ENCODE measurements at places on chromosomes 12 and 14. TPM values are rescaled to one million over a fixed set of nuclear protein-coding genes. Genes with fewer than 3 reads are reported as not detected.
A peak's percentile ranks its signal among the peaks of the same experiment; 100 is the strongest.

GRCh38 chr12:114500775-114501473 lies 95.0 kb upstream of the TBX5 start:
- H3K36me3 ChIP-seq, result no peaks in the 10 kb centered on the region
- no peak overlapping the region for H3K27ac ChIP-seq
- H3K27me3 ChIP-seq, result peaks cover 31% of the 10 kb centered on the region
- no peaks in the 10 kb centered on the region for H3K4me1 ChIP-seq
- no peak overlapping the region for H3K4me3 ChIP-seq
- DNase-seq, result no peak

DNA sequence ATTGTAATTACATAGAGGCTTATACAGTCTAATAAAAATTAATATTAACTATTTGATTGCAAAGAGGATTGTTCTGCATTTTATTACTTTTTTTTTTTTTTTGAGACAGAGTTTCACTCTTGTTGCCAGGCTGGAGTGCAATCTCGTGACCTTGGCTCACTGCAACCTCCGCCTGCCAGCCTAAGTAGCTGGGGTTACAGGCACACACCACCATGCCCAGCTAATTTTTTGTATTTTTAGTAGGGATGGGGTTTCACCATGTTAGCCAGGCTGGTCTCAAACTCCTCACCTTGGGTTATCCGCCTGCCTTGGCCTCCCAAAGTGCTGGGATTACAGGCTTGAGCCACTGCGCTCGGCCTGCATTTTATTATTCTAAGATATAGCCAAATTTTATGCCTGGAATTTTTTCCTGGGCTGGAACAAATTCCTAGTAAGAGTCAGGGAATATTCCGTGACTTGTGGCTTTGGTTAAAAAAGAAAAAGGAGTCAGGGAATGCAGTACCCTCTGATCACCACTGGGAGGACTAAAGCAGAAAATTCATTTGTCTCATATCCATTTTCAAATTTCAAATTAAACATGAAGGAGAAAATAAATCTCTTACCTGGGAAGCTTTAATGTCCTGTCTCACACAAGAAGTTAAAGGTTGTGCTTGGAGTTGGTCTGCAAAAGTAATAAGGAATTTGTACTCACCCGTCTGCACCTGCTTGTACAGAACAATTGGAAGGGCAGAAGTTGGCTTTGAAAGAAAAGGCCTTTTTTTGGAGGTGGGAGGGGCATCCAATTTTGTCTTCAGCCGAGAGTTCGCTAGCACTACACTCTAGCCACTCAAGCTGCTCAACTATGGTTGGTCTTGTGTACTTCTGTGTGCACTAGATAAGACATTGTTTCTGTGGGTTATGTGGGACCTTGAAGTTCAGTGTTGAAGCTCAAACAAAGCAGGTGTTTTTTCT lies 8.7 kb downstream of the MARK3 start:
- DNase-seq, result no peak
- H3K27me3 ChIP-seq, result no peaks in the 10 kb centered on the region
- H3K4me3 ChIP-seq, result no peak overlapping the region
- H3K4me1 ChIP-seq, result peaks cover 63% of the 10 kb centered on the region
- H3K27ac ChIP-seq, result no peak overlapping the region

DNA sequence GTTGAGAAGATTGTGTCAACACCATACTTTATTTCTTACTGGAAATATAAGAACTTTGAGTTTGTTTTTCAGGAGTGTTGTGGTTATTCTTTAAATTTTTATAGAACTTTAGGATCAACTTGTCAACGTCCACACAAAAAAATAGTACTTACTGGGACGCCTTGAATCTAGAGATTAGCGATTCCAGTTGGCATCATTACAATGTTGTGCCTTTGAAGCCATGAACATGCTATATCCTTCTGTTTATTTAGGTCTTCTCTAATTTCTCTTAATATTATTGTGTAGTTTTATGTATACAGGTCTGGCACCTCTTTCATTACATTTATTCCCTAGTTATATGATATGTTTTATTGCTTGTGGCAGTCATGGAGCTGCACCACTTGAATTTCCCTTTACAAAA lies 320.8 kb upstream of the CCDC196 start:
- no peak overlapping the region for H3K27ac ChIP-seq
- DNase-seq, result no peak
- no peaks in the 10 kb centered on the region for H3K4me1 ChIP-seq
- no peak overlapping the region for H3K4me3 ChIP-seq
- no peaks in the 10 kb centered on the region for H3K36me3 ChIP-seq

GRCh38 chr12:74794522-74794921 lies 256.9 kb downstream of the ATXN7L3B start:
- no peaks in the 10 kb centered on the region for H3K4me1 ChIP-seq
- H3K4me3 ChIP-seq, result no peak overlapping the region
- H3K36me3 ChIP-seq, result no peaks in the 10 kb centered on the region

DNA sequence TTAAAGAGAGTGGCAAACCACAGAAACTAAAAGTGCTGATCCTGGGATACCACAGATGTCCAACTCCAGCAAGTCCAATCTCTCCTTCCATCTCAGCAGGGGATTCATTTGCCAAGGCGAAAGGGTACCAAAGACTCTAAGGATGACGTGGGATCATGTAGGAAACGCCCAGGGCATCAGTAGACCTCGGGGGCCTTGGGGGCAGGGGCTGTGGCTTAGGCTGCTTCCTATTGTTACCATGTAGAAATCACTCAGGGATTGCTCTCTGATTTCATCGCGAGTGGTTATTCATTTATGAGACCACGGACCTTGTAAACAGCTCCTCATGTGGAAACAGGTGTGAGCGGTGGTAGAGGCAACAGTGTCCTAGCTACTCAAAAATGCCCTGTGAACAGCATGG lies 149.3 kb upstream of the FKBP4 start:
- no peak overlapping the region for H3K4me3 ChIP-seq
- H3K36me3 ChIP-seq, result no peaks in the 10 kb centered on the region
- DNase-seq, result no peak
- H3K27me3 ChIP-seq, result peaks cover 44% of the 10 kb centered on the region
- no peak overlapping the region for H3K27ac ChIP-seq
- peaks cover 17% of the 10 kb centered on the region for H3K4me1 ChIP-seq

GRCh38 chr14:95300002-95300696 lies 19.6 kb downstream of the CLMN start:
- no peak overlapping the region for H3K4me3 ChIP-seq
- H3K27ac ChIP-seq, result no peak overlapping the region
- no peaks in the 10 kb centered on the region for H3K4me1 ChIP-seq
- DNase-seq, result no peak
- H3K27me3 ChIP-seq, result peaks cover 20% of the 10 kb centered on the region

DNA sequence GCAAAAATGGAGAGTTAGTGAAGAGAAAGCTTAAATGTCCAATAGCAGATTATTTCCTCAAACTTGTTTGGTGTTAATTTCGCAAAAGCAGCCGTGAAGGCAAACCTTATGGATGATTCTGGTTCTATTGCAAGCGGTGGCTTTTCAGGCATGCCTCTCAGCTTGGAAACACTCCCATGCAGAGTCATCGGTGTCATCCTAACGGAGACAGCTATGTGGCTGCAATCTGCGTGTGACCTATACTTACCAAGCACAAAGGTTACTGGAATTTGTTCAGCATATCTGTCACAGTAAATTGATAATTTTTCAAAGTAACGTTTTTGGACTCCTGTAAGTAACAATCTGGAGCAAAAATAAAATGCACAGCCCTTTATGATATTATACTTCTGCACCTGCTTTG lies 5.0 kb downstream of the BEST3 start:
- DNase-seq, result no peak
- no peak overlapping the region for H3K4me3 ChIP-seq
- no peak overlapping the region for H3K27ac ChIP-seq
- no peaks in the 10 kb centered on the region for H3K27me3 ChIP-seq

- H3K27me3 ChIP-seq, result no peaks in the 10 kb centered on the region
- H3K4me1 ChIP-seq, result peaks cover 15% of the 10 kb centered on the region
These were observed 9.7 kb downstream of the PACS2 start for GRCh38 chr14:105324080-105324778.

GRCh38 chr14:74437496-74438053 lies 11.6 kb upstream of the SYNDIG1L start:
- H3K27me3 ChIP-seq, result peaks cover 16% of the 10 kb centered on the region
- no peak for DNase-seq
- H3K4me3 ChIP-seq, result no peak overlapping the region
- no peaks in the 10 kb centered on the region for H3K4me1 ChIP-seq
- H3K36me3 ChIP-seq, result no peaks in the 10 kb centered on the region
- no peak overlapping the region for H3K27ac ChIP-seq

DNA sequence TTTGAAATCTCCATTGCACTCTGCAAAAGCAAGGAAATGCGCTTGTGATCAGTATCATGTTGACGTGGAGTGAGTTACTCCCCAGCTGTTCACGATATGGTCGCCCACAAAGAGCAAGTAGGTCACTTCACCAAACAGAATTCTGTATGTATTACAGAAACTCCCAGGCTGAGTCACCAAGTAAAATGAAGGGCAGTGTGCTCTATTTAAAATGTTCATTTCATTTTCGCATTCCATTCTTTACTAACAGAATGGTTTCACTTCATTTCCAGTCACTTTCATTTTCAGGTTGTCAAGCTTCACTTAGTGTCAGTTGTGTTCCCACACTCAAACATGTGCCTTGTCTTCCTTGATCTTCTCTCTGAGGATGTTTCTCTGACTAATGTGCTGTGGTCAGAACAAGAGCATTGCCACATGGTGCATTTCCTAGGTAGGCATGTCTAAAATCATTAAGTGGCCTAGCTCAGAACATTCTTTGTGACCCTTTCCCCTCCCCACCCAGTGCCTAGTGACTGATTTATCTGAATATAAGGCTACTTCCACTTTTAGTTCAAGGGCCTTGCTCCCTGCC lies 391.2 kb downstream of the RAD51B start:
- peak overlapping the region; percentile 64 for H3K27ac ChIP-seq
- peak overlapping the region; percentile 56 for H3K4me3 ChIP-seq
- DNase-seq, result peak; percentile 66
- H3K27me3 ChIP-seq, result no peaks in the 10 kb centered on the region

KRT5 gene
- not detected for total RNA-seq

DUSP16 gene
- total RNA-seq, result 82.1 TPM

DNA sequence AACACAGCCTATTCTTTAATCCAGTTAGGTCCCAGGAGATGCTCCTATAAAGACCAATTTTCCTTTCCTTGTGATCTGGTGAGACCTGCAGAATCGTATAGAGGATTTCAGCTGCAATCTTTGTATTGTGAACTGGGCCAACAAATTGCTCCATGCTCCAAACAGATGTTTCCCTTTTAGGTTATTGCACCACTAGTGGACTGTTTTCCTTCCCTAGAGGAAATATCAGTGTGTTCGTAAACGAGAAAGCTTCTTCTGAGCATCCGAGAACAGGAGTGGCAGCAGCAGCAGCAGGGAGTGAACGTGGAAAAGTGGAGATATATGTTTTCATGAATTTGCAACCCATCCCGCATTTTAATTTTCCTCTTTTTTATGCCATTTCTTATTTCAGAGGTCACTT lies 344.1 kb upstream of the PDE3A start:
- DNase-seq, result no peak
- H3K4me1 ChIP-seq, result no peaks in the 10 kb centered on the region
- H3K27me3 ChIP-seq, result no peaks in the 10 kb centered on the region
- H3K36me3 ChIP-seq, result no peaks in the 10 kb centered on the region

EID3 gene
- total RNA-seq, result 4.7 TPM

DNA sequence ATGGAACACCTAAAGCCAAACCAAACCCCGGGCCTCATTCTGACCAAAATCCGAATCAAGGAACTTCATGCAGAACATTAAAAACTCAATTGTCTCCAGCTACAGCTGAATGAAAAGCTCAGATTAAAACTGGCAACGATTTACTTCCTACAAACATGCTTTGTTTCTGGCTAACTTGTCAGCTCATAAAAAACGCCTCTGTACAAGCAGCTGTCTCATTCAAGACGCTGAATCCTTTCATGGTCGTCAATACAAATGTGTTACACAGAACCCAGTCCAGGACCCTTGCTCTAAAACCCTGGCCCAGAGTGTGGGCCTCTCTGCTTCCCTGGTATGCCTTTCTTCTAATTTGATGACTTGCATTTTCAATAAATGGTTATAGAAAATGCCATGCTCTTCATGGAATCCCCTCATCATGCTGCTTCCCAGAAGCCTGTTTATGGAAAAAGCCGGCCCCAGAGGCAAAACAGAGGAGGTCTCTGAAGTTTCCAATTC lies 183.1 kb downstream of the PHLDA1 start:
- H3K36me3 ChIP-seq, result no peaks in the 10 kb centered on the region
- no peak overlapping the region for H3K4me3 ChIP-seq
- H3K27ac ChIP-seq, result no peak overlapping the region
- no peaks in the 10 kb centered on the region for H3K4me1 ChIP-seq

PTPRQ gene
- total RNA-seq, result not detected

DNA sequence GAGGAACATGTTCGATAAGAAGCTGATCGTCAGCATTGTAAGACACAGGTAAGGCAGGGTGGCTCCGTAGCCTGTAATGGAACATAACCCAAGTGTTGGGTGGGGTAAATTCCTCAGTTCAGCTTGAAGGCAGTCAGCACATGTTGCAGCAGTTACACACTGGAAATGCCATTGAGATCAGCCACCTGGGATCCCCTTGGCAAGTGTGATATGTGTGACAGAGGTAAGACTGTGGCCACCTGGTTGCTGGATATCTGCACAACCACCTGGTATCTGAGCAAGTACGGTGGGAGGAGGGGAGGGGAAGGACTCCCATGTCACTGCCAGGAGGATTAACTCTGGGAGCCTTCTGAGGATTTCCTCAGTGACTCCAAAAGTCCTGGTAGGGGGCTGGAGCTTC lies 158.0 kb upstream of the CAND1 start:
- no peak overlapping the region for H3K27ac ChIP-seq
- peaks cover 6% of the 10 kb centered on the region for H3K36me3 ChIP-seq
- H3K4me3 ChIP-seq, result no peak overlapping the region
- peaks cover 10% of the 10 kb centered on the region for H3K27me3 ChIP-seq

VRK1 gene
- 76.9 TPM for total RNA-seq

DNA sequence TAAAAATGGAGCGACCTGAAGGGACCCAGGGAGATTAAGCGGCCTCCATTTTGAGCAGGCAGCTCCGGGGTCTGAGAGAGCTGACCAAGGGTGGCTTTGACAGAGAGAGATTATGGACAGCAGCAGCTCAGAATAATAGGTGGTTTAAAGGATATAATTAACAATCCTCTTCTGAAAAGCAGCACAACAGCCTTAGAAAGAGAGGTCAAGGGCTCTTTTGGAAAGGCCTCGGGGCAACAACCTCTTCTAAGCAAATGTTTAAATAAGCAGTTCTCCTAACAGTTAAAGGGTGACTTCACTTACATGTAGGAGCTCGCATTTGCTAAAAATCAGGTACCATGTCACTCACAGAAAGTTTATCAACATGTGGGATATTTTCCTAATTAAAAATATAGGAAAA lies 87.2 kb upstream of the FRMD6 start:
- no peaks in the 10 kb centered on the region for H3K36me3 ChIP-seq
- no peak overlapping the region for H3K4me3 ChIP-seq
- no peak for DNase-seq
- no peaks in the 10 kb centered on the region for H3K27me3 ChIP-seq
